Keratinocyte (primary cell): ENCODE measurements at places on chromosomes 7 and 10.

DNA sequence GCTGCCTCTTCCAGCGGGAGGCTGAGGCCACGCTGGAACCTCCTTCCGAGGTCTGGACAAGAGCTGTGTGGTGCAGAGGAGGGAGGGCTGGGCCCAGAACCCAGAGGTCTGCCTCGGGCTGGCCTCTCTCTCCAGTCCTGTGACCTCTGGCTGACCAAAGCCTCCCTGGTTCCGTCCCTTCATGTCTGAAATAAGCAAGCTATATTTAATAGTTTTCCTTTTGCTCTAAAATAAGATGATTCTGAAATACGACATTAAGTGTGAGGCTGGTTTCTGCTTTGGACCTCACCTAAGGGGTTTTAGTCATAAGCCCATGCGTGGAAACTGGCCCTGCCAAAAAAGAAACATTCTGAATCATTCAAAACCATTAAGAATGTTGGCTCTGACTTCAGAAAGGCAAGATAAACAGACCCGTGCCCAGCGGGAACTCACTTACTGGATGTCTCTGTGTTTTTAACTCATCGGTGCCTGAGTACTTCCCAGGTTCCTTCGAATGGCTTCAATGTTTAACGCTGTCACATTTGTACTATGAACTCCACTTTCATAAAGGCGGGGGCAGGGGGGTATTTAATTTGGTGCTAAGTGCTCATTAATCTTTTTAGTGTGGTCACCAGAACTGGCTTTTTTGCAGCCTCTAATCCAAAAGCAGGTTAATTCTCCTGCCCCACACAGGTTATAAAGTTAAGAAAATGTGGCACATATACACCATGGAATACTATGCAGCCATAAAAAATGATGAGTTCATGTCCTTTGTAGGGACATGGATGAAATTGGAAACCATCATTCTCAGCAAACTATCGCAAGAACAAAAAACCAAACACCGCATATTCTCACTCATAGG, 157.5 kb upstream of the KLF14 start:
- DNase-seq = no peak

- no peak for DNase-seq
Measured at GRCh38 chr10:131048606-131049005, 262.9 kb downstream of the TCERG1L start.

GRCh38 chr10:124641282-124642087, 102.7 kb downstream of the FAM53B start:
- DNase-seq = no peak

- no peak for DNase-seq
Measured at GRCh38 chr10:31001740-31002139, 29.9 kb downstream of the ZNF438 start.

GRCh38 chr7:98204670-98205069, 6.6 kb upstream of the BHLHA15 start:
- no peak for DNase-seq

- no peak for DNase-seq
Measured at GRCh38 chr7:132557489-132558044, 18.7 kb downstream of the PLXNA4 start.
